D721Med (cell line): ENCODE measurements at places on chromosomes 12 and 14.

GRCh38 chr14:50055461-50056228 lies 60.7 kb downstream of the VCPKMT start:
- no peak for DNase-seq

- DNase-seq = no peak
These were observed 25.6 kb upstream of the KRAS start for GRCh38 chr12:25276199-25276937.

GRCh38 chr14:65263177-65263788 lies 149.2 kb upstream of the FUT8 start:
- no peak for DNase-seq

- DNase-seq = no peak
These were observed 7.6 kb downstream of the GCH1 start for GRCh38 chr14:54894995-54895394.

- DNase-seq = no peak
These were observed 1482.7 kb downstream of the AACS start for GRCh38 chr12:126547905-126548304.

DNA sequence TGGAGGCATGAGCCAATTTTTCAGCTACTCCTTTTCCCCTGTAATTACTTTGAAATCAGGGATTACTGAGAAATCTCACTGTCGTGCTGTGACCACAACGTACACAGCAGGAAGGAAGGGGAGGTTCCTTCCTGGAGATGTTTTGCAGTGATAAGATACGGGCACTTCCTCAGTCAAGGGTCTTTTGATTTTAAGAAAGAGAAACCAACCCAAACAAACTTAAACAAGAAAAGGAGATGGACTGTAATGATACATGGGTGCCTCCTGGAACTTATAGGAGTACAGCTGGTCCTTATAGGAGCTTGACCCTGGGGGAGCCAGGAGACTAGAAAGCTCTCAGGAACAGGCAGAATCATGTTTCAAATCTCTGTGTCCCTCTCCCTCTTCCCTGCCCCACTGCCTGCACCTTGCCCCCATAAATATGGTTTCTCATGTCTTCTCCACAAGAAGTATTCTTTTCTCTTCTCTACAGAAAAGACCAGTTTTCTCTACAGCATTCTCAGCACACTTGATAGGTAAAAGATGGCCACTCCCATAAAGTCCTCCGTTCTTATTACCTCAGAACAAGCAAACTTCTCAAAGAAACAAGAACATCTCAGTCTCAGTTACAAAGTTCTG lies 281.1 kb upstream of the AMIGO2 start:
- DNase-seq = no peak

GRCh38 chr12:33588725-33589405 lies 149.2 kb upstream of the SYT10 start:
- DNase-seq = no peak

GRCh38 chr12:84904051-84904450 lies 8.5 kb downstream of the SLC6A15 start:
- no peak for DNase-seq

DNA sequence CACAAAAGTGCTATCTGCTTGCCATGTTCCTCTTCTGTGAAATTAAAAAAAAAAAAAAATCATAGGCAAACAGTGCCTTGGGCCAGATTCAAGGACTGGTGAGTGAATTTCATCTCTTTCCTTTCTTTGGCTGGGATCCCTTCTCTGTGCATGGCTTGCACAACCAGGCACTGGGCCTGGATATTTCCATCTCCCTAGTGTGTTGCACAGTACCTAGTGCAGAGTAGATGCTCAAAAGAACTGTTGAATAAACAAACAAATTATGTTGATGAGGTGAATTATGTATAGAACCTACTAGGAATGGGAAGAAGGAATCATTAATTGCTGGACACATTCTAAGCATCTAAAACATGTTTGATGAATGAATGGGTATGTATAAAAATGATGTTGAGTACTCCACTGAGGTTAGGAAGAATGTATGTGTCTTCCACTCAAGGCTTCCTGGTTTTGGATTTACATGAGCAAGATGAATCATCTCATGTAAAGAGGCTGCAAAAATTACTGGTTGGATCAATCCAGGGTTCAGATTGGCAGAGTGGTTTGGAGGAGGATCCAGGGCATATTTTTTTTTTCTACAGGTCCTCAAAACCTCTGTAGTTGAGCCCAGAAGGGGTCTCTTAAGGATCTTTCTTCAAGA lies 93.2 kb downstream of the EMP1 start:
- DNase-seq = no peak

DNA sequence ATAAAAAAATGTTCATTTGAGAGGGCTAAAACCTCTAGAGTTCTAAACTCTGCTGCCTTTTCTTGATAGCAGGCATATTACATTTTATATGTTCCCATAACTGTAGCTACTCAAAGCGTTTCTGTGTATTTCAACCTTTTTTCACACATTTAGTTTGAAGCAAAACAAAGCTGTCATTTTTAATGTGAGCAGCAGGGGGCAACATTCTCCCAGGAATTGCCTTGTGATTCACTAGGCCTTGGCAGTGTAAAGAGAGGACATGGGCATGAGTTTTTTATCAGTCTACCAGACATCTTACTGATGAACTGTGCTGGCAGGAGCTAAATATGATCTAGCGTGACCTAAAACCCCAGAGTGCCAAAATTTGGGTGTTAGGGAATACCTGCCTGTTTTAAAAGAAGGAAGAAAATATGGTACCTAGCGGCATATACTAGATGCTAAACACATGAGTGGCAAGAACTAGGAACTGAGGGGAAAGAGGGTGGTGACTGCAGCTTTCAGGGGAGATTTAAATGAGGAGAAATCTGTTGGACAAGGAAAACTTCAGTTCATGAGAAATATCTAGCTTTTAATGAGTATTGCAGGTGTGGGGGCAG lies 65.3 kb downstream of the IFT43 start:
- DNase-seq = peak; percentile 35

DNA sequence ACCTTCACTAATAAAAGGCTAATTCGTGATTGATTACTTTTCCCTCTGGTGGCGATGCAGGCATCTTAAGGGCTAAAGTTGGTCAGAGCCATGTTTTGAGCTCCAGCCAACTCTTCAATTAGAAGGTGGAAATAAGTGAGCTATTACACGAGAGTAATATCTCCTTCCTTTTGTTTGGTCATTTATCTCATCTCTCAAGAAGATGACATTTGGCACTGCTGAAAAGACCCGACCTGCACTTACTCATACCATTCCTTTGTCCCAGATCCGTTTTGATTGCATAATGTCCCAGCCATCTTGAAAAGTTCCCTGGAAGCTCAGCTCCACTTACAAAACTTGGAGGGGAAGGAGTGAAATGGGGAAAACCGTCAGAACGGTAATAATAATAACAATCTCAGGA lies 316.2 kb downstream of the VRK1 start:
- DNase-seq = no peak

GRCh38 chr12:131734336-131735152 lies 23.7 kb downstream of the SFSWAP start:
- DNase-seq = no peak

DNA sequence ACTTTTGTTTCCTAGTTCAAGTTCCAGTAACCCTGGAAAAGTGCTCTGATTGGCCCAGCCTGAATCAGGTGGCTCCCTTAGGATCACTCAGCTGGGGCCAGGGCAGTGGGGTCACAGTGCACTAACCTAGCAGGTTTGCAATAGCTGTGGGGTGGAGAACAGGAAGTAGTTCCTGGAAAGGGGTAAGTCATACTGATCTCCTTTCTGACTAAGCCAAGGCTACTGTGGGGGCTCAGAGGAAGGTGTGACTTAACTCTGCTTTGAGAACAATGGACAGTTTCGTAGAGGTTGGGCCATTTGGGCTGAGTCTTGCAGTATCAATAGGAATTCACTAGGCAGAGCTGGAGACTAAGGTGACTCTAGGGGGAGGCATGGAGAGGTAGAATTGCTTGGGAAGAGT lies 89.4 kb downstream of the KIF26A start:
- DNase-seq = no peak

GRCh38 chr14:92599811-92600210 lies 86.2 kb downstream of the RIN3 start:
- DNase-seq = no peak

DNA sequence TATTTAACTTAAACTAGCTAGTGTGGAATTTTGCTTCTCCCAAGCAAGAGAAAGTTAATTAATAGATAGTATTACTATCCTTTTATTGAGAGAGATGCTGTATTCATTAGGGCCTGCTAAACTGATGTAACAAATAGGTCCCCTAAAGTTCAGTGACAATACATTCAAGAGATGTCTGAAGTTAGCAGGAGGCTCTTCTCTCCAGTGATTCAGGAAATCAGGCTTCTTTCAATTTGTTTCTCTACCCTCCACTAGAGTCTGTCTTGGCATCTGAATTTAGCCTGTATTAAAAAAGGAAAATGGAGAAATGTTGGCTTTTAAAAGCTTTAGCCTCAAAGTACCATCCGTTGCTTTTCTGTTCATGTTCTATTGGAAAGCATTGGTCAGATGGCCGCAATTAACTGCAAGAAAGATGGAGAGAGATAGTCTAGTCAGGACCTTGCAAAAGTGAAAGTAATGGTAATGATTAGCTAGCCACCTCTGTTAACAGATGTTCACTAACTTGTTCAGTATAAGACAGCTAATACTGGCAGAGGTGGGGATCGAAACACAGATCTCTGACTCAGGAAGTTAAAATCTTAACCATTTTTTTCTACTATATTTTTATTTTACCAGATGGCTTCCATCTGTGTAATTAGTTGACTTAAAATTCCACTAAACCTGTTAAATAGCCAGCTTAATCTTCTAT lies 786.8 kb downstream of the TMTC2 start:
- no peak for DNase-seq

DNA sequence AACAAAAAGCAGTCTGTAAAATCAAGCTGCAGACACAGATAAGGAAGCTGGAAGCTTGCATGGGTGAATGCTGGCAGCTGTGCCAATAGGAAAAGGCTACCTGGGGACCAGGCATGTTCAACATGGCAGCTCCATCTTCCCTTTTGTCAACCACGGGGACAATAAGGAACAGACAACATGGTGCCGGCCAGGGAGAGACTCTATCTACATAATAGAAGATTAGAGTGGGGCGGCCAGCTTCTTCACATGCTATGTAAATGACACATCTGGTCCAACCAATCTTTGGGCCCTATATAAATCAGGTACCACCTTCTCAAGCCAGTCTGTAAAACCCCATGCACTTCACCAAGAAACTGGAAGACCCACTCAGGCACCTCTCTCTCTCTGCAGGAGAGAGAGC lies 157.6 kb downstream of the SUDS3 start:
- no peak for DNase-seq

GRCh38 chr12:3700861-3701260 lies 52.0 kb downstream of the CRACR2A start:
- no peak for DNase-seq

GRCh38 chr12:103677341-103677740 lies 90.3 kb downstream of the STAB2 start:
- DNase-seq = no peak

DNA sequence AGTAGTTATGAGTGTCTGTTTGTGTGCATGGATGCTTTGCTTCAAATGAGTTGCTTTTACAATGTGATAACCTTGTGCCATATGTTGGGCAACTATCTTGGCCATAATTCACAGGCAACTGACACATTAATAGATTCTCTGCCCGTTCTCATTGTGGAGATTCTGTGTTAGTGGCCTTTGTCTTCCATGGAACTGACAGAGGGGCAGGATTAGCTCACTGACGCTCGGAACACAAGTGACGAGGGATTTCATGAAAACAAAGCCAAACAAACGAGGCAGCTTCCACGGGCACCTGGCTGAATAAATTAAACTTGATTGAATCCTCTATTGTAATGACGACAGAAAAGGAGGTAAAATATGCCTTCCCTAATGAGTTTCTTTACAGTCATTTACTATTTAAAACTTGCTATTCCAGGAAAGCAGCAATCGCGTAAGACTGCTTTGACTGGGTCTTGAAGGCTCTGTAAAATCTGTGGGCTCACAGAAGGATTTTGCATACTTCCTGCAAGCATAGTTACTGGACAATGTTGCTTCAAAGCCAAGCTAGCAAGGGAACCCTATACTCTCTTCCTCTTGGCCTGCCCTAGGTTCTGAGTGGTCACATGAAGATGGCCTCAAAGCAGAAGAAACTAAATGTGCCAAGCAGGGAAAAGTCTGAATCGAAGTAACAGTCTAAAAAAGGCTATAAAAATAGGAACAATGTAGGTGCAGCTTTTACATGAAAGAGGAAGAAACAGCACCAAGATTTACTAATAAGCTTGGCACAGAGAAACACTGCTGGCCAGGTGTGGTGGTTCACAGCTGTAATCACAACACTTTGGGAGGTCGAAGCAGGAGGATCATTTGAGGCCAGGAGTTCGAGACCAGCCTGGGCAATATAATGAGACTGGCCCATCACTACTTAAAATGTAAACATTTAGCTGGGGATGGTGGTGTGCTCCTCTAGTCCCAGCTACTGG lies 28.1 kb upstream of the SINHCAF start:
- no peak for DNase-seq

- no peak for DNase-seq
These were observed 485.3 kb upstream of the MGAT4C start for GRCh38 chr12:86741531-86741930.

DNA sequence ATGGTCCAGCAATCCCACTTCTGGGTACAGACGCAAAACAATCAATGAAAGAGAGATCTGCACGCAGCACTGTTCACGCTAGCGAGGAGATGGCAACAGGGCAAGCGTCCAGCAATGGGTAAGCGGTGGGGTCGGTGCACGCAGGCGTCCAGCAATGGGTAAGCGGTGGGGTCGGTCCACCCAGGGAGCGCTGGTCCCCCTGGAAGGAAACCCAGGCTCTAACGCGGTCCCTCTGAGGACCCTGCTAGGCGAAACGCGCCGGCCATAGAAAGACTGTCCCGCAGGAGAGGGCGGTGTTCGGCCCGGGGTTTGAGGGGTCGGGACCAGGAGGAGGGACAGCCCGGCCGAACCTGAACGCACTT lies 618 bp upstream of the PGAM5 start:
- no peak for DNase-seq

GRCh38 chr12:25615119-25615518 lies 62.0 kb upstream of the LMNTD1 start:
- DNase-seq = no peak
